ENCODE measurements at places on chromosomes 3 and 15. TPM values are rescaled to one million over a fixed set of nuclear protein-coding genes. Genes with fewer than 3 reads are reported as not detected.

The C15orf62 gene
- 0.61 TPM for total RNA-seq

The VGLL3 gene
- total RNA-seq, result 6.1 TPM

The FANCD2OS gene
- total RNA-seq, result not detected

The IL1RAP gene
- total RNA-seq, result 5.4 TPM
